Endothelial cell of umbilical vein (primary cell): ENCODE measurements at places on chromosomes 5 and 9.

- DNase-seq = no peak
Observed at GRCh38 chr5:96374653-96375052, 58.4 kb downstream of the PCSK1 start.

- DNase-seq = no peak
Observed at GRCh38 chr5:147190331-147190730, 44.5 kb upstream of the STK32A start.

DNA sequence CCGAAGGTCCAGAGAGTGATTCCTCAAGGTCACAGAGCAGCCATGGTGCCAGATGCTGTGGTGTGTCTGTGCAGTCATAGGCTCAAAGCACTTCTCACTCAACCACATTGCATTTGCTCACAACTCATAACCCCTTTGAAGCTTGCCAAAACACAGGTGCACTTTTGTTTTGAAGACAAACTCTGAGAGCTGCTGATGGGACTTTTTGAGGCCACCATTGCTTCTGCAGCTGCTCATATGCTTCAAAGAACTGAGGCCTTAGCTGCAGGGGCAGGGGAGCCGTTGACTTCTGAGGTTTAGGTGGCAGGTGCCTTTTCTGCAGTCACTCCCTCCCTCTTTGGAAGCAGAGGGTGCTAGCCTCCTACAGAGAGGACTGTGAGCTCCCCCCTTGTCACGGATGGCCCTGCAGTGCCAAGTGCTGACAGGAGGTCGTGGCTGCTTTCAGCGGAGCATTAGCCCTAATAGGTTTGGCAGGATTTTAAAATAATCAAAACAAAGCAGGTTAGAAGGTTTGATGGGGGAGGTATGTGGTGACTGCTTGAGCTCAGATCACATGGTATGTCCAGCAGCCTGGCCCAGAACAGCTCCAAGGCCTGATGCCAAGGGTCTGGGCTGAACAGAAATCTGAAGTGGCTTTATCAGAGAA lies 232.1 kb downstream of the MAN2A1 start:
- no peak for DNase-seq

DNA sequence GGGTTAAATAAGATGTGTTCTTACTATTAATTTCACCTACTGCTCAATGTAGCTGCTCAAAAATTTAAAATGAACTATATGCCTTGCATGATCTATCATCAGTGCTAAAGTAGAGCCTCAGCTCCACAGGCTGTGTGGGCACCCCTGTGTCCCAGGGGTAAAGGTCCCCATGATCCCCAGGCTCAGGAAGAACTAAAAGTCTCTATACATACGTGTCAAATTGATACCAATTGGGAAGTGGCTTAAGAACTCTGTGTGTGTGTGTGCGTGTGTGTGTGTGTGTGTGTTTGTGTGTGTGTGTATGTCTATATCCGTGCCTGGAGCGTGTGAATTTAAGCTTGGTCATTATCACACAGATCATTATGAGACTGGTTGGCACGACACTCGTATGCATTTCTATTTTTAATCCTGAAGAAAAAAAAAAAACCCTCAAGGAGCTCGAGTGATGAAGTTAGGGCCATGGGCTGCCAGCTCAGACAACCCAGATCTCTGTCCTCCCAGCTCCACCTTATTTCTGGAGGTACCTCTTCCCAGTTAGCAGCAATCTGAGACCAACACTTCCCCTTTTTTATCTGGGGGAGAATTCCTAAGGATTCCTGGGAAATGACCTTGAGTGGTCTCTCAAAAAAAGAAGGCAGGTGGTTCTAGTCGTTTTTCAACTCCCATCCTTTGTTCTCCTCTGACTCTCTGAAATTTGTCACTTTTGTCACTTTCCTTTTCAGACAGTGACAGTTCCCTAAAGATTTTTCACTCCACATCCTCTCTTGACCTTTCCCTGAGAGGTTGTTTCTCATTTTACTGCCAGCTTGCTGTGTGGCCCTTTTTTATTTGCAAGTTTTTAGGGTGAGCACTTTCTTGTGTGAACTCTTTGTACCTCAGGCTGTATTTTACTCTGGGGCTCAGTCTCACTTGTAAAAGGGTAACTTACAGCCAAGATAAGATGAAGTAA lies 45.7 kb upstream of the CTXN3 start:
- no peak for DNase-seq

- DNase-seq = no peak
Observed at GRCh38 chr5:96687080-96687479, 24.9 kb downstream of the CAST start.

DNA sequence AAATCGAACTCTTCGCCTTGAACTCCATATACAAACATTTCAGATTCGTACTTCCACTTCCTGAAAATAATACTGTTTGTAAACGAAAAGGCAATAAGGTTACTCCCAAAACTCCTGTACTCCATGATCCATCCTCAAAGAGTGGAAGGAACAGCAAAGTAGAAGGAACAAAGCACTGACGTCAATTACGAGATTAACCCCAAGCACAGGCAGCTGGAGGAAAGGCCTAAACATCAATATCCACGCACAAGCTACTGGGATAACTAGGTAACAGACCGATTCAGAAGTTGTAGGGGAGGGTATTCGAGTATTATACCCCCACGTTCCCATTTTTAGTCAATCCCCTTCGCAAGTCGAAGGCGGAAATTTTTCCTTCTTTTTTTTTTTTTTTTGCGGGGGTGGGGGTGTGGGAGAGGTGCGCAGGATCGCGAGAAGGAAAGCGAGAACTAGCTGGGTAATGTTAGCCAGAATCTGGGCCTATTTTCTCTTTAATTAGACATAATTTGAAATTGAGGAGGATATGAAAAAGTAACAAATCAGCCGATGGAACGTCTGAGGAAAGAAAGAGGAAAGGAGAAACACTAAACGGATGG lies 909 bp downstream of the AFF4 start:
- DNase-seq = peak; percentile 84

DNA sequence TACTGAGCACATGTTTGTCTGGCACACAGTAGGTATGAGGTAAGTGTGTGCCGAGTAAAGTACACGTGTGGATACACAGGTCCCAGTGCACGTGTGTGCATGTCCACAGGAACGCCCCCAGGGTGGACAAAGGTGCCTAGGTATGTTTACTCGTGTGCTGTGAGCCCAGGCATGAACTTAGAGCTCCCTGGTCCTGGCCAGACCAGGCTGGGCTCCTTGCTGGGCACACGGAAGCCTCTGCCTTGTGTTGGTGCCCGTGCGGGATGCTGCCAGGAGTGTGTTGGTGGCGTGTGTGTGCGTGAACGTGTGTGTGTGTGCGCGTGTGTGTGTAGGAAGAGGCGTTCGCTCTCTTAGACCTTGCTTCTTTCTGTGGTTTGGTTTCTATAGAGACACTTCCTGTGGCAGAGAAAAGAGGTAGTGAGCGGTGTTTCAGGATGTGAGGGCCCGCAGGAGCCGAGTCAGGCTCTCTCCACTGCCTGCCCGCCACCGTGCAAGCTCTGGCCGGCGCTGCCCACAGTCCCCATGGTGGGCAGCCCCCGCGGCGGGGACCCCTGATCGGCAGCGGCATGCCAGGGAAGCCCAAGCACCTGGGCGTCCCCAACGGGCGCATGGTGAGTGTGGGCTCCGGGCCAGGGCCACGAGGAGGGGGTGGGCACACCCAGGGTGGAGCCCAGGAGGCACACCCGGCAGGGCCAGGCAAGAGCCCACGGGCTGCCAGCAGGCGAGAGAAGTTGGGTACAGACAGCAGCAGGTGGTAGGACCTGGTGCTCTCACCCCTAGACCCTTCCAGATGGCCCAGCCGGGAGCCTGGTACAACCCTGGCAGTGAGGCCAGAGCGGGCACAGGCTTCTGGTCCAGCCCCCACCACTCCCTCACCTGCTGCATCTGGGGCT lies at the start of gene RGS14:
Gene RGS14 (plus strand): TSS at position 466 of the 893 bp plus-strand sequence. CDS start 101 bp downstream, at position 567.
- peak; percentile 56 for DNase-seq

DNA sequence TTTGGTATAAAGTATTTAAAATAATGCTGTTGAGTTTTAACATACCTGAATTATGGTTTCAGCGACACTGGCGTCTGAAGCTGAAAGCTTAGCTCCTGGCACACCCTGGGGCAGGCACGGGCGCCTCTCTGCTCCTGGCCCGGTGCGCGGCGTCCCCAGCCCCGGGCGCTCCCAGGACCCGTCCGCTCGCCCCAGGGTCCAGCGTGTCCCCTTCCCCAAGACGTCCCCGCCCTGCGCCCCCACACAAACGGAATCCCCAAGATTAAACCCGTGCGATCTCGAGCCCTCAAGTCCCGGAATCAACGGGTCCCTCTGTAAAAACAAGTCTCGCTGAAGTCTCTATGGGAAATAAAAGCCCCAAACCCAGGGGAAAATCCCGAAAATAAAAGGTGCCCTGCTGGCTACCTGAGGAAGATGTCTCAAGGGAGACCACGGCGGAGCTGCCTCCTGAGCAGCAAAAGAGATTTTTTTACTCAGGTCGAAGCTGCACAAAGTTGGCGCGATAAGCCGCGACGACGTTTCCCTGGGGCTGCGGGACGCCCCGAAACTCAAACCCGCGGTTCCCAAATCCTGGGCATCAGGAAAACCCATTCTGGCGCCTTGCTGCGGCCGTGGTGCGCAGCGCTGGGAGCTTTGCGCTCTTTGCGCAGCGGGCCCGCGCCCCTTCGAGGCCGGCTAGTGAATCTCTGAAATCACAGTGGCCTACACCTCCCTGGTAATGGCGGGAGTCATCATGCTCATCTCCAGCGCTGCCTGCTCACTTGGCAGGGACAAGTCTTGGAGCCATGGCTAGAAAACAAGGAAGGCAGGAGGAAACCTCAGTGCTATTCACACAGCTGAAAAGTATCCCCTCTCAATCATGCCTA lies 6.3 kb upstream of the IFNA8 start:
- DNase-seq = no peak

DNA sequence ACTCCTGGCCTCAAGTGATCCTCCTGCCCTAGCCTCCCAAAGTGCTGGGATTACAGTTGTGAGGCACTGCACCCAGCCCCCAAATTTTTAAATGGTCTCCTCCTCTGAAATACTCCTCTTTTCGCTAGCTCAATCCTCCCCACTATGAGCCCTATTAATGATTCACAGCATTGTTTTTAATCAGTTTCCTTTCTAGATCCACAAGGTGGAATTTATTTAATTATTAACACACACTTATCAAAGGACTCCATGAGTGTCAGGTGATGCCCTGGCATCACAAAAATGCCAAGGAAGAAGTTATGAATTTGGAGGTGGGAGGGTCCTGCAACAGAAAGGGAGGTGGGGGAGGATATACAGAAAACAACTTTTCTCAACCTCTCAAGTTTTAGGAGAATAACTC lies 806.5 kb downstream of the PRELID2 start:
- no peak for DNase-seq

DNA sequence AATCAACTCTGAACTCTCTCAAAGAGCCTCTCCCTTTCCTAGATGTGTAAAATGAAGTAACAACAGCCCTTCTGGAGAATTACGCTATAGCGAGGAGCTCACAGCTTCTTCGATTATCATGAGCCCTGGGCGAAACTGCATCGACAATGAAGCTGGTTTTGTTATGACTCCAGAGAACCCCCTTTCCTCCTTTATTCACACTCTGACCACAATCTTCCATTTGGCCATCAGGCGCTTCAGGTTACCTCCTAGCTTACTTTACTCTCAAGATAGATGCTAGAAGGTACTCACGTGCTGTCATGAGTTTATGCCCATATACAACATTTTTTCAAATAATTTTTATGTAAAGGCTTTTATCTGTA lies 362.7 kb upstream of the RFX3 start:
- DNase-seq = no peak

GRCh38 chr5:141605523-141606277 lies 13.1 kb downstream of the DIAPH1 start:
- DNase-seq = peak; percentile 88

DNA sequence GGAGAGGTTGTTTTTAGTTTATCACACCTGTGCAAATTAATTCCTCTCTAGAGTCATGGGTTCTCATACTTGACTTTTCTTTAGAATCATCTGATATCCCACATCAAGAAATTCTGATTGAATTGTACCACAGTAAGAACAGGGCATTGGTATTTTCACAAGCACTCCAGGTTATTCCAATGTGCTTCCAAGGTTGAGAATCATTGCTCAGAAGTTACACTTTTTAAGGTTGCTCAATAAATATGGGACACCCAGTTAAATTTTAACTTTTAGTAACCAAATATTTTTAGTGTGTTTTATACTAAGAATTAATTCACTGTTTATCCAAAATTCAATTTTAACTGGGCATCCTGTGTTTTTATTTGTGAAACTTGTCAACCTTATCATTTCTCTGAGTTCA lies 2.5 kb upstream of the RNF180 start:
- no peak for DNase-seq

- DNase-seq = no peak
Observed at GRCh38 chr9:135973277-135974219, 12.4 kb upstream of the UBAC1 start.

GRCh38 chr5:122982376-122982775 lies 54.1 kb downstream of the PPIC start:
- DNase-seq = no peak

DNA sequence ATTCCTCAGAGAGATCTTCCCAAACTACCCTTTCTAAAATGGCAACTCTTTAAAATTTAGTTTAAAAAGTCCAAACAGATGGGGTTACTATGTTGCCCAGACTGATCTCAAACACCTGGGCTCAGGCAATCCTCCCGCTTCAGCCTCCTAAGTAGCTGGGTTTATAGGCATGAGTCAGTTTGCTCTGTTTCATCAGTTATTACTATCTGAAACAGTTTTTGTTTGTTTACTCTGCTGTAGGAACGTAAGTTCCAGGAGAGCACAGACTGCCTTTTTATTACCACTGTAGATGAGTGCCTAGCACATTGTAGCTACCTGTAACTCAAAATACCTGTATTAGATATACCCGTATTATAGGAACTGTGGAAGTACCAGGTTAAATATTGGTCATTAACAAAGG lies 89.4 kb downstream of the UHRF2 start:
- no peak for DNase-seq

GRCh38 chr5:130689831-130690230 lies 475.2 kb downstream of the HINT1 start:
- no peak for DNase-seq

- DNase-seq = no peak
Observed at GRCh38 chr5:157963244-157963643, 104.3 kb upstream of the CLINT1 start.

DNA sequence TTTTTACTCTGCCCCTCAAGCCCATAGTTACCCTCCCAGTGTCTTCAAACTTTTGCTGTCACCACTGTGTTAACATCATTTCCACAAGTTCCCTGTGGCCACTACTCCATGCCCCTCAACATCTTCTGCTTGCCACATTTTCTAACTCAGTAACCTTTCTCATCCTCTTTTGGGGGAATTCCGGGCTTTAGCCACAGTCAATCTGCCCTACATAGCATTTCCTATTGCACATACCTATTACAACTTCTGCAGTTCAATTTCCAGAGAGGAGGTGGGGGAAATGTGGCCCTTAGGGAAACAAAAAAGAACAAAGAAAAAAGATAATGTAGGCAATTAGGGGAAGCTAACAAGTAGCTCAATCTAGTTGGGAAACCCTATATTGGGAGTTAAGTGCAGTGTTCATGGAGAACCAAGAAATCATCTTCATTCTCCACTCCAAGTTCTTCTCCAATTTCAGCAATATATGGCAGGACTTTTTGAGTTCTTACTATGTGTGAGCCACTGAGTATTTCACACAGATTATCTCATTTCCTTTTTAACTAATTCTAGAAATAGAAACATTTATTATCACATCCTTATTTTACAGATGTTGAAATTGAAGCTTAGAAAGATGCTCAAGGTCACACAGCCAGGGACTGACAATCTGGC lies 40.2 kb upstream of the LPAR1 start:
- DNase-seq = no peak
